ENCODE measurements at places on chromosomes 5 and 9. TPM values are rescaled to one million over a fixed set of nuclear protein-coding genes. Genes with fewer than 3 reads are reported as not detected.

The PRDM9 gene
- not detected for total RNA-seq

The LRRC70 gene
- 8.5 TPM for total RNA-seq

The ZDHHC11B gene
- 17.5 TPM for total RNA-seq

The ECM2 gene
- total RNA-seq, result 2.2 TPM

The SLC6A3 gene
- not detected for total RNA-seq

The HAVCR2 gene
- total RNA-seq, result 5.0 TPM

The OCLN gene
- 5.0 TPM for total RNA-seq

The PDE4D gene
- total RNA-seq, result 245 TPM

The PKN3 gene
- 1.6 TPM for total RNA-seq

The PHF24 gene
- total RNA-seq, result 40.1 TPM

The SOHLH1 gene
- not detected for total RNA-seq

The TNC gene
- total RNA-seq, result 101 TPM

The HAVCR1 gene
- total RNA-seq, result 0.94 TPM

The PCDHGA10 gene
- 36.3 TPM for total RNA-seq

The GLDC gene
- total RNA-seq, result 20.7 TPM

The PIP5K1B gene
- 7.8 TPM for total RNA-seq

The KCNV2 gene
- not detected for total RNA-seq

The RMI1 gene
- total RNA-seq, result 24.4 TPM

The UBLCP1 gene
- total RNA-seq, result 17.8 TPM

The TRIM7 gene
- total RNA-seq, result 2.5 TPM

The SDHA gene
- total RNA-seq, result 112 TPM

The PLAC8L1 gene
- not detected for total RNA-seq
